ENCODE measurements at places on chromosomes 7 and 10. TPM values are rescaled to one million over a fixed set of nuclear protein-coding genes. Genes with fewer than 3 reads are reported as not detected.

The ASIC3 gene
- 2.8 TPM for total RNA-seq

The OR6B1 gene
- not detected for total RNA-seq

The GDF10 gene
- not detected for total RNA-seq

The PKD1L1 gene
- total RNA-seq = 0.08 TPM

The OR6V1 gene
- not detected for total RNA-seq

The EPHB6 gene
- 7.0 TPM for total RNA-seq

The RBP3 gene
- total RNA-seq = not detected

The TMEM270 gene
- total RNA-seq = not detected

The GPR158 gene
- total RNA-seq = not detected

The TMEM176A gene
- total RNA-seq = not detected

The HSPA12A gene
- not detected for total RNA-seq

The STEAP1B gene
- not detected for total RNA-seq

The CYP3A4 gene
- not detected for total RNA-seq

The AMPH gene
- total RNA-seq = not detected
